ENCODE measurements at places on chromosomes 5 and 9.

- DNase-seq, result no peak
Measured at GRCh38 chr5:82526540-82526939, 248.4 kb upstream of the RPS23 start.

GRCh38 chr5:141779503-141779973 is 97.5 kb upstream of the ARAP3 start:
- no peak for DNase-seq

DNA sequence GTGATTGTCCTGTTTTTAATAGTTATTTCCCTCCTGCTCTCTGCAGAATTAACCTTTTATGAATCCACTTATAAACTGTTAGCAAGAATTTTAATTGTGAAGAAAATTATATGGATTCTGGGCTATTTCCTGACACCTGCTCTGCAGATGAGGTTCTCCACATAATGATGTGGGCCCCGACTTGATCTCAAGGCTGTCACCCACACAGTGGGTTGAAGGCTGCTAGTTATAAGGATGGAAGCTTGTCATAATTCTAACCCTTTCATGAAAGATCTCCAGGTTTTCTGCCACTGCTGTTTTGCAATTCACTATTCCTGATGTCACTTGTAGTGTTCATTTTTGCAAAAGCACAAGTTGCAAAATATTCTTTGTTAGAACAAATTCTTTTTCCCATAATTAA is 69.1 kb upstream of the MAN2A1 start:
- DNase-seq, result no peak

GRCh38 chr9:35273591-35273990 is 111.8 kb downstream of the UNC13B start:
- DNase-seq, result no peak

DNA sequence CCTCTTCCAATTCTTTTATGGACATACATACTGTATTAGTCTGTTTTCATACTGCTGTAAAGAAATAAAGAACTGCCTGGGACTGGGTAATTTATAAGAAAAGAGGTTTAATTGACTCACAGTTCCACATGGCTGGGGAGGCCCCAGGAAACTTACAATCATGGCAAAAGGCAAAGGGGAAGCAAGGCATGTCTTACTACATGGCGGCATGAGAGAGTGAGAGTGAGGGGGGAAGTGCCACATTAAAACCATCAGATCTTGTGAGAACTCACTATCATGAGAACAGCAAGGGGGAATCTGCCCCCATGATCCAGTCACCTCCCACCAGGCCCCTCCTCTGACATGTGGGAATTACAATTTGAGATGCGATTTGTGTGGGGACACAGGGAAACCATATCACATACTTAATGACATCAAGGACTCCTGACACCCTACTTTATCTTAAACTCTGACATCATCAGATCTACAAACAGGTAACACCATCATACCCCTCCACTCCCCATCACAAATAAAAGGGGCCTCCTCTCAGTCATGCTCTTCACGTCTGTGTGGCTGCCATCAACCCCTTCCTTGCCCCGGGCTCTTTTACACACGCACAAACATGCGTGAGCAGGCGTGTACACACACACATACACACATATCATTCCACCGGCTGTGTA is 9.7 kb downstream of the ANKRD33B start:
- DNase-seq, result no peak

- no peak for DNase-seq
Measured at GRCh38 chr5:1921711-1922110, 39.0 kb upstream of the IRX4 start.

DNA sequence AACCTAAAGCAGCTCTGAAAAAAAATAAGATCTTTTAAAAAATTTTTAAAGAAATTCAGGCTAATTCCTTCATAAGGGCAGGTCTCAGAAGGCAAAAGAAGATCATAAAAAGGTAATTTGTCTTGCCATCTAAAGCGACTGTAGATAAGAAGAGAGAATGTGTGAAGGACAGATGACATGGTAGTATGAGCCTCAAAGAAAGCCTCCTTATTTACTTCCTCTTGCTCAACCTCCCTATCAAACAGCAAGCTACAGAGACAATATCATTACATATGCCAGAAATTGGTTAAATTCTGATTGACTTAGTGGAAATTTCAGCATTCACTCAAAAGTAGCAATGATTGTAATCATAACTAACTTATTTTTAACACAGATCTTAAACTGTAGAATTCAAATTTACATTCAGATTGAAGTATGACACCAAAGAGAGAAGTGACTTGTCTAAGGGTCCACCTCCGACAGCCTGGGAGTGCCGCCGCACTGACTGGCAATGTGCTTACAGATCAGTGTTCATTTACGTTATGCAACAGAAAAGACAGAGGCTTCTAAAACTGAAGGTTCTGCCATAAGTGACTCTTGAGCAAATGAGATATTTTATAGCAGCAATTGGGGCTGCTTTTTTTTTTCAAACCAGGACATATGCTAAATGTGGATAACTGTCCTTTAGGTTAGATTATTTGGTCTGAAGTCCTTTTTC is 132.0 kb downstream of the CEMIP2 start:
- DNase-seq, result no peak

DNA sequence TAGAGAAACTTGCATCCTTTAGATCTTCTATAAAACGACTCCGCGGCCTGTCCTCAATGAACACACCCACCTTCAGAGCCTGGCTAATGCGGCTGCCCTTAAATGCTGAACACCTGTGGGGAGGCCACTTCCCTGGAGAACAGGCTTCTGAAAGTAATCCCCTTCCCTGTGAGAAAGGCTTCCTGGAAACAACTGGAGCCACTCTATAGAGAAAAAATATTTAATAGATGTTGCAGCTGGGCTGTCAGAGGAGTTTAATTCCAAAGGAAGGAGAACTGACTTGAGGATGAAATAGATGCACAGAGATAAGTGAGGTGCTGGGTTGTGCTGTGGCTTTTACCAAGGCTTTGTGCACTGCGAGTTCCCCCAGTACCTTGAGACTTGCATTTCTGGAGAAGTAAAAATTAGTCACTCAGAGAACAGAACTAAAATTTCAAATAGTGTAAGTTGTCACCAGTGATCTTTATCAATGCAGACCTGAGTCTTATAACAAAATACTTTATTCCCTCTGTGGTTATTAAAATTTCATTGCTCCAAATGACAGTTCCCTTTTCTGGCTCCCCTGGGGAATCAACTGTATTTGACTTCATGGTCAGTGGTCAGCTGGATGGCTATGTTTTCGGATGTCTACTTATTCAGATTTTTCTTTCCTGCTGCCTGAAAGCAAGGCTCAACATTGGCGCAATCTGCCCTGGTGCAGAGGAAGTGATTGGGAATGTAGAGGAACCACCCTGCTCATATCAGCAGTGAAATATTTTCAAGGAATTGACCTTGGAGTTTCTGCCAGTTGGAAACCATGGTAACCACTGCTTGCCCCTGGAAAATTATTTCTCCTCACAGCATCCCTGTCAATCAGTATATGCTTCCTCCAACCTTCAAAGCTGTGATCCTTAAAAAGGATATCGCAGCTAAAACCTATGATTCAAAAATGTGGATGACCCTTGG is 238.8 kb downstream of the SMARCA2 start:
- DNase-seq, result no peak

- DNase-seq, result no peak
Measured at GRCh38 chr5:92337772-92338234, 954.7 kb upstream of the ARRDC3 start.

DNA sequence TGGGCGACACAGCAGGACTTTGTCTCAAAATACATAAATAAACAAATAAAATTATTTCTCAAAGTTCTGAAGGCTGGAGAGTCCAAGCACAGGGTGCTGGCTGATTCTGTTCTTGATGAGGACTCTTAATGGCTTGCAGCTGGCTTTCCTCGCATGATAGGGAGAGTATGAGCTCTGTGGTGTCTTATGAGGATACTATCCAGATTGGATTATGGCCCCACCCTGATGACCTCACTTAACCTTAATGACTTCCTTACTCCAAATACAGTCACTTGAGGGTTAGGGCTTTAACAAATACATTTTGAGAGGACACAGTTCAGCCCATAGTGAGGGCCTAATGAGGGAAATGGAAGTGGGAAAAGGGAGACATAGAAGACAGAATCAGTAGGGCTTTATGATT is 87.7 kb downstream of the FOCAD start:
- no peak for DNase-seq

- no peak for DNase-seq
Measured at GRCh38 chr5:125011419-125011818, 265.0 kb upstream of the ZNF608 start.

GRCh38 chr9:88623698-88624097 is 88.7 kb downstream of the NXNL2 start:
- DNase-seq, result no peak

GRCh38 chr5:71934322-71934721 is 173.0 kb upstream of the MAP1B start:
- DNase-seq, result no peak

Measured in cerebellar cortex (tissue), 1 donor.